ENCODE measurements at places on chromosomes 11 and 22.

- no peak for DNase-seq
These were observed 39.9 kb downstream of the SERGEF start for GRCh38 chr11:17972987-17973386.

GRCh38 chr11:121722431-121723245, 269.9 kb upstream of the SORL1-AS1 start:
- no peak for DNase-seq

DNA sequence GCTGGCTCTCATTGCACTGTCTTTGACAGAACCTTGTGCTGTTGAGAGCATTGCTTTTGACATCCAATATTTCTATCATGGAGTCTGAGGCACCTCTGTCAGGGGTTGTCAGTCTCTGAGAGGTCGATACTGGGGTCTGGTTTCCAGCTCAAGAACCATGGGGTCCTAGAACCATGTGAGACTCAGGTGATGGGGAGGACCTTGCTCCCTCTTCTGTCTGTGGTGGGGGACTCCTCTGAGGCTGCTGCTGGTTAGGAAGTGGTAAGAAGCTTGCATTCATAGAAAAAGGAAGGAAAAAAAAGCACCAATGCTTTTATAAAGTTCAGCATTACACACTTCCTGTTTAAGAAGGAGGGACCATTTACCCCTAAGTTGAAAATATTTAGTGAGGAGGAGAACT, 91.8 kb upstream of the CD44 start:
- DNase-seq: no peak

- DNase-seq: no peak
These were observed 32.3 kb upstream of the TSPAN18 start for GRCh38 chr11:44694443-44694842.

DNA sequence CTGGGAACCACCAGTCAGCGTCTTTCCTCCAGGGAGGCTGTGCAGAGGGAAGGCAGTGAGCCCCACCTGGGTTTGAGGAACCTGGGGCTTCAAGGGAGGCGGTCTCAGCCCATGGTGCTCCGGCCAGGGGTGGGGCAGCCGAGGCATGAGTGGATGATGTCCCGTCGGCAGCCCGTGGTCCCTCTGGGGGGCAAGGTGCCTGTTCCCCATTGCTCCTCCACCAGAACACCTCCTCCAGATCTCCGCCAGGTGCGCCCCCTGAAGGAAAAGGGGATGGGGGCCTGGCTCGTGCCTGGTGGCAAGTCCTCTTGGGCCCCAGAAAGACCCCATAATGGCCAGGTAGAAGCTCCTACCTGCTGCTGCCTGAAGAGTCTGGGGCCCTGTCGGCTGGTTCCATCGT, 94.1 kb downstream of the KCNQ1 start:
- DNase-seq: no peak

GRCh38 chr11:44592125-44592940, 26.9 kb downstream of the CD82 start:
- DNase-seq: no peak

DNA sequence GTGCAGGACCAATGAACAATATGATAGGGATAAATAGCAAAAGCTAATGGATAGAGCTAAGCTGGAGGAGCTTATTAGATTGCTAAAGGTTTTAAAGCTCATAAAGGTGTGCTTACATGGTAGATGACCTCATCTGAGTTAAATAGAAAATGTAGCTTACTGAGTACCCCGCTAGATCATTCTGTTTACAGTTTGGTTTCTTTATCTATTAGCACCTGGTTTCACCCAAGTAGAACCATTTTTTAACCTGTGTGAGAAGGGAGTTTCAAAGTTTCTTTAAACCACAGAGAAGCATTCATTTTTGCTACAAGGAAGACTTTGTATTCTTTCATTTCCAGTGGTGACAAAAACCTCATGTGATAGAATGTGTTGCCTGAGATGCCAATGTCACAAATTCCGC, 1778.0 kb downstream of the LRRC4C start:
- no peak for DNase-seq

- no peak for DNase-seq
These were observed 444.3 kb upstream of the B3GAT1 start for GRCh38 chr11:134856056-134856971.

- DNase-seq: no peak
These were observed 148.8 kb downstream of the CRYBB2 start for GRCh38 chr22:25368271-25368670.

GRCh38 chr22:29069463-29069862, 3.4 kb upstream of the KREMEN1 start:
- DNase-seq: no peak

GRCh38 chr22:20147237-20147988, 3.4 kb downstream of the CCDC188 start:
- no peak for DNase-seq

GRCh38 chr22:31911565-31912406, 32.5 kb upstream of the YWHAH start:
- DNase-seq: no peak

DNA sequence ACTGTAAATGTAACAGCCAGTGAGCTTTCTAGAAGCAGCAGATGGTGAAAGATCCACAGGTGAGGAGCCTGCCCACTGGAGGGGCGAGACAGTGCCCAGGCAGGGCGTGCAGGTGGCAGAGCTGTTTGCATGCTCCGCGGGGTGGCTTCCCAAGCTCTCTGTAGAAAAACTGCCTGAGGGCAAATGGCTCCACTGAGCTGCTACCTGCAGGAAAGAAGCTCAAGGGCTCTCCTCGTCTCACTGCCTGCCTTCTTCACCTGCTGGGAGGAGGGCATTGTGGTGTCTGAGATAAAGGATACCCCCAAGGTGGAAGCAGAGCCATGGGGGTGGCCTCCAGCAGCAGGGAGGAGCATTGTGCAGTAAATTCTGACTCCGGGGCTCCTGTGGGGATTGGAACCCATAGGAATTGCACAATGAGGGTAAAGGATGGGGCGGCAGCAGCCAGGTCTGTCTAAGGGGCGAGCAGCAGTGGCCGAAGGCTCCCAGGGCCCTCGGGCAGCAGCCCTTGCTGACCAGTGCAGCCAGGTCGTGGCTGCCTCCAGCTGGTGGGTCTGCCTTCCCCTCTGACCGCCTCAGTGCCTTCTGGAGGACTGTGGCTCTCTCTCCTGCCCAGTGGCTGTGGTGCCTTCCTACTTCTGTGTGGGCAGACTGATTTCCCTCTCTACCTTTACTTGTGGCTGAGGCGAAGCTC, 28.0 kb upstream of the CABP7 start:
- DNase-seq: no peak

DNA sequence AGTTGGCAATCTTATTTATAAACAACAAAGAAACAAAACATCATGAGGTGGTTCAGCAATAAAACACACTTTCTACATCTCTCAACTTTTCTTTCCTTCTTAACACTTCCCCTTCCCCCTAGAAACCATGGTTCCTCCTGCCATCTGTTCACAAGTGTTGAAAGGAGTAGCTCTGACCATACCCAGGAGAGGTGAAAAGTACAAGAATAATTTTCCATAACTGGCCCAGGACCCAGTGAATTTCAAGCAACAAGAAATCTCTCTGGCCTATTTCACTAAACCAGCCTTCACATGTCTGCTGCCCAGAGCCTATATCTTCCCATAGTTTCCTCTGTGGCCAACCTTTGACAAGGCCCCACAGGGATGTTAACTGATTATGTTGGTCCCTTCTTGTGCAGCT, 98.2 kb upstream of the CEP126 start:
- no peak for DNase-seq

GRCh38 chr11:83702796-83703195, 416.6 kb upstream of the CCDC90B start:
- DNase-seq: no peak

DNA sequence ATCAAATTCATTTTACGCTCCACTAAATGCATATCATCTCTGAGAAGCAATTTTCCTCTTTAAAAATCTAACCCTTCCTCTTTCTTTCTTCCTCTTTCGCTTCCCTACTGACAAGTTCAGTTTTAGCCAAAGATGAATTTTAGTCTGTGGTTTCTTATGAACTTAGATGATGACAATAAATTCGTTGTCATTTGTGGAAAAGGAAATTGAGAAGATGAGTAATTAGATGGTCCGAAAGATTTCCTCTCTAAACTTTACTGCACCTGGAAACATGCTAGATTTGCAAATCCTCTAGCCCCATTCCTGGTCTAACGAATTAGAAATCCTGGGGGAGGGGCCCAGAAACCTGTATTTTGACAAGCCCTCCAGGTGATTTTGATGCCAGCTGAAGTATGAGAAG, 855.4 kb upstream of the CHORDC1 start:
- DNase-seq: no peak

GRCh38 chr11:15707971-15708370, 593.2 kb downstream of the INSC start:
- no peak for DNase-seq

DNA sequence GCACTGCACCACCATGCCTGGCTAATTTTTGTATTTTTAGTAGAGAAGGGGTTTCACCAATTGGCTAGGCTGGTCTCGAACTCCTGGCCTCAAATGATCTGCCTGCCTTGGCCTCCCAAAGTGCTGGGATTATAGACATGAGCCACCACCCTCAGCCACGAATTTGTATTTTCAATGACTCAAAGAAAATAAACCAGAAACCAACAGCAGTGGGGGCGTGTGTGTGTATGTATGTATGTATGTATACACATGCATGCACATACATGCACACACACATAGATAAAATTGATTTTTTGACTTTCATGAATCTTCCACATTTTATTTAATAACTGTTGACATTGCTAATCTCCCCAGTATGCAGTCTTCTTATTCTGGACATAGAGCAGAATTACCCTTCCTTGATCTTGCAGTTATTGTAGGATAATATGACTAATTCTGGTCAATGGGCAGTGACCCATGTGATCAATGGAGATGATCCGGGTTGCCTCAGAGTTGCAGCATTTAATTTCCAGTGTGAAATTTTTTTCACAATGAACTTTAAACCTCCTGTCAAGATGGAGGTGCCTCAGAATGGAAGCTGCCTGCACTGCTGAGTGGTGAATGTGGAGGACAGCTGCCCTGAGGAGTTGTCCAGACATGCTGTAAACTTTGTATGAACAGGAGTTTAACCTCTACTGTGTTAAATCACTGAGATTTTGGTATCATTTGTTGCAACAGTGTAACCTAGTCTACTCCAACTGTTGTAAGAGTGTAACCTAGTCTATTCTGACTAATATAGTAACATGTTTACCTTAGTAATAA, 12.8 kb upstream of the PTPN5 start:
- no peak for DNase-seq

DNA sequence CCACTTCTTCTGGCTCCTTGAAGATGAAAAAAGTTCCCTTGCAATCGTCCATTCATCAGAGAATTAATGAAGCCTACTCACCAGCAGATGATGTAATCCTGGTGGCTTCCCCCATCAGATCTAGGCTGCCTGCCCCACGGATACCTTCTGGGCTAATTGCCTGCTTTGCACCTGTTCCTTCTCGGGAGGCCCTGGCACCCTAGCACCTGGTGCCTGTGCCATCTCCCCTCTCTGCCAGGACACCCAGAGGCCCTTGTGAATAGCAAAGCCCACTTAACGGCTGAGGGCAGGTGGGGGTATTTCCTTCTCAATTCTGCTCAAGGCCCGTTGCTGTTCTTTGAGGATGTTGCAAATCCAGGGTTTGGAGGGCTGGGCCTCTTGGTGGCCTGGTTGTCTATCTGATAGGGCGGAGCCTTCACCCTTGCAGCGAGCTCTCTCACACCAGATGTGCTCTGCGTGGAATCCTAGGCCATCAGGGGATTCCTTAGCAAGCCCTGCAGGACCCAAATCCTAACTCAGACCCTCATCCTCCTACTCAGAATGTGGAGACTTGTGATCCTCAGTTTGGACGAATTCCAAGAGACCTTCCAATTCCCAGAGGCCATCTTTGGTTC, at the start of gene LMO2:
TSS of gene LMO2 (minus strand) at position 363 of the 614 bp plus-strand sequence. CDS start 22,360 bp downstream, outside the sequence.
- DNase-seq: no peak

DNA sequence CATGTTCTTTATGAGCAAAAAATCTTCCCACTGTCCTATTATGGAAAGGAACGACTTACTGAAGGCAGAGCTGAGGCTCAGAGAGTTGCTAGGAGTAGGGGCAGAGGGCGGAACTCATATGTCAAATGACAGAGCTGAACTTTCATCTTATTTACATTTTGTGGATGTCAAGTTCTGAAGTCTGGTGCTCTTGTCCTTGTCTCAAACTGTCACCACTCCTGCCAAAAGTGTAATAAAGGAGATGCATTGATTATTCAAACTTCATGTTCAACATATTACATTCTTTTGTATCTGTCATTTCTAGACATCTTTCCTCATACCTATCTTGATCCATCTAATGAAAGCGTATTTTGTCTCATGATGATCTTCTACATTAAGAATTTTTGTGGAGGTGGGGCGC, 57.1 kb upstream of the C11orf87 start:
- no peak for DNase-seq

GRCh38 chr22:30406400-30406799, 9.6 kb downstream of the SEC14L2 start:
- DNase-seq: no peak

DNA sequence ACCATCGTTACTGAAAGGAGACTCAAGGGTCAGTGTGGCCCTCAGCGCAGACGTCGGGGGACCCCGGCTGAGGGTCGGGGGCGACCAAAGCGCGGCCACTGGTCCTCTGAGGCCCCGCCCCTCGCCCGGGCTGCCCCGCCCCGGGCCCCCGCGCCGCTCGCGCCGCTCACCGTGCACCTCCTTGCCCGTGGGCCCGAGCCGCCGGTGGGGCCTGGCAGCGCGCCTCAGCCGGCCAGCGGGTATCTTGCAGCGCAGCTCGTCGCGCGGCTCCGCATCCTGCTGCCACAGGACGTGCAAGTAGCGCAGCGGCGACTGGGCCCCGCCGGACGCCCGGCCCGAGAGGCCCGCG, 419 bp downstream of the ANKRD54 start:
- DNase-seq: peak; percentile 24

DNA sequence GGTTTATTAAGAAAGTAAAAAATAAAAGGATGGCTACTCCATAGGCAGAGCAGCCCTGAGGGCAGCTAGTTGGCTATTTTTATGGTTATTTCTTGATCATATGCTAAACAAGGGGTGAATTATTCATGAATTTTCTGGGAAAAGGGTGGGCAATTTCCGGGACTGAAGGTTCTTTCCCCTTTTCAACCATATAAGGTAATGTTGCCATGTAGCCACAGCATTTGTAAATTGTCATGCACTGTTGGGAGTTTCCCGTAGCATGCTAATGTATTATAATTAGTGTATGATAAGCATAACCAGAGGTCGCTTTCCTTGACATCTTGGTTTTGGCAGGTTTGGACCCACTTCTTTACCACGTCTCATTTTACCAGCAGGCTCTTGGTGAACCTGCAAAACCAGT, 610.4 kb upstream of the B3GAT1 start:
- DNase-seq: no peak

GRCh38 chr22:22954656-22955055, 67.0 kb downstream of the IGLL5 start:
- DNase-seq: no peak

DNA sequence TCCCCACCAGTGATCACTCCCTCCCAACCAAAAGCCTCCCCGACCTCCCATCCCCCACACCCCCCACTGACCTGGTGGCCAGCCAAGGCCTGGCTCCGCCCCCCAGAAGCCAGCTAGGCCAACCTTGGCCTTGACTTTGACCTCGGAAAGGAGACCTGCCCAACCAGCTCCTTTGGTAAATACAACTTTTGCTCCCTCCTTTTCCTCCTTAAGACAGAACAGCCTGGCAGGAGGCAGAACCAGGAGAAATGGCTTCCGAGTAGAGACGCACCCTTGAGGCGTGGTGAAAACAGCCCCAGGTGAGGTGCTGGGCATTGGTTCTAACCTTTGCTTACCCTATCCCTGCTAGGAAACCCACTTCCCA, 27.0 kb downstream of the PLEKHA7 start:
- no peak for DNase-seq

All from activated T-cell treated with anti-CD3 and anti-CD28 coated beads for 24 hours (primary cell).